ENCODE measurements at places on chromosomes 1 and 21.

GRCh38 chr1:232477728-232478127 is 152.2 kb downstream of the SIPA1L2 start:
- no peak for DNase-seq

- no peak for DNase-seq
These were observed 28.6 kb downstream of the UBIAD1 start for GRCh38 chr1:11301601-11302000.

- DNase-seq: no peak
These were observed 76.4 kb downstream of the CTH start for GRCh38 chr1:70487459-70487815.

GRCh38 chr1:206967096-206967849 is 3.0 kb downstream of the FCAMR start:
- no peak for DNase-seq

- DNase-seq: no peak
These were observed 164.6 kb downstream of the CYYR1 start for GRCh38 chr21:26408511-26408910.

GRCh38 chr1:230105754-230106625 is 39.0 kb downstream of the GALNT2 start:
- no peak for DNase-seq

DNA sequence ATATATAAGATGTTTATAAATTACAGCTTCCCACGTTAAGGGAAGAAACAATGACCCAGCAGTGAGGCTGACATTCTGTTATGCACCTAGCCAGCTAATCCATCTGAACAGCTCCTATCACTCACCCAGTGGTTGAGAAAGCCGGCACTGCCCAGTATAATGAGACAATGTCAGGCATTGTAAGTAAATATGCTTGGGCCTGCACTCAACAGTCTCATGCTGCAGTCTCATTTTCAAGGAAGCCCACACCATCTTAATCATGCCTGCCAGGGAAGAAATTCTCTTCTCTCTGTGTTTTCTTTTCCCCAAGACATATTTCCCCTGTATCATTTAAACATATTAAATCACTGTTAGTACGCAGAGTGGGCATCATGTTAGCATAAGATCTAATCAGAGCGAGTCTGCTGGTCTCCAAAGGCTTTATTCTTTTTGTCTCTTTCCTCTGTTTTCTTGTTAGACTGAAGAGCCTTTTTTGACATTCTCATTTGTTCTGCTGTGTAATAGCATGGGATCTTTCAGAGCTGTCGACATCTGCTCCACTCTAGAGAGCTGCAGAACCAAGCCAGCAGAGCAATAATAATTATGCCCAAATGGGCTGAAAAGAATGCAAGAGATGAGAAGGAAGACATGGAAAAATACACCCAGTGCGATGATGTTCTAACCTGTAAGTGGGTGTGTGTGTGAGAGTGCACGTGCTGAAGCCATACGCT is 67.6 kb upstream of the SLC22A15 start:
- no peak for DNase-seq

DNA sequence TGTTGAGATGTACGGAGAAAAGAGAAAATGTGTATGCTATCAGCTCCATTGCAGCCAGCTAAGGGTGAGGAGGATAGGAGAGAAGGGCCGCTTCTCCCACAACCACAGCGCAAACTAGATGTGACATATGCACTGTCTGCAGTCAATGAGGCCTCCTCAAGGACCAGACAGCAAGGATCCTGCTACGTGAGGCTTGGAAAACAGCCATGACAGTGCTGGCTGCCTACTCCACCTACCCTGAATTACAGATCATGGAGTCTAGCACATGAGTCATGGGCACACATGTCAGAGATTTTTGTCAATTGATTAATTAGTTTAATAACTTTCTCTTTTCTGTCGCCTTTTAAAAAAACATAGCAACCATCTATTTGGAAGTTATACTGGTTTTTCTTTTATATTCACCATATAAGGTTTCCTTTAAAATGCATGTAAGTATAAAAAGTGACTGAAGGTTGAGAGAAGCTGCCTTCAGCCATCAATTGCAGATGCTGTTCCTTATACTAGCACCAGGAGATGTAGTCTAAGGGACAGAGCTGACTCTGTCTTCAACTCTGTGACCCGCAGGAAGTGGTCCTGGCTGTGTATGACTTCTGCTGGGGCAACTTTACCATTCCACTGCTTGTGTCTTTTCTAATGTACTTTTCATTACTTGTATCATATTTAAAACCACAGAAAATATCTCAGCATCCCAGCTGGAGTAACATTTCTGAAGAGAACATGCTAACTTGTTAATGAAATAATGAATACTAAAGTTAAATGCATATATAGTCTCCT is 3.1 kb downstream of the VPS26C start:
- DNase-seq: no peak

DNA sequence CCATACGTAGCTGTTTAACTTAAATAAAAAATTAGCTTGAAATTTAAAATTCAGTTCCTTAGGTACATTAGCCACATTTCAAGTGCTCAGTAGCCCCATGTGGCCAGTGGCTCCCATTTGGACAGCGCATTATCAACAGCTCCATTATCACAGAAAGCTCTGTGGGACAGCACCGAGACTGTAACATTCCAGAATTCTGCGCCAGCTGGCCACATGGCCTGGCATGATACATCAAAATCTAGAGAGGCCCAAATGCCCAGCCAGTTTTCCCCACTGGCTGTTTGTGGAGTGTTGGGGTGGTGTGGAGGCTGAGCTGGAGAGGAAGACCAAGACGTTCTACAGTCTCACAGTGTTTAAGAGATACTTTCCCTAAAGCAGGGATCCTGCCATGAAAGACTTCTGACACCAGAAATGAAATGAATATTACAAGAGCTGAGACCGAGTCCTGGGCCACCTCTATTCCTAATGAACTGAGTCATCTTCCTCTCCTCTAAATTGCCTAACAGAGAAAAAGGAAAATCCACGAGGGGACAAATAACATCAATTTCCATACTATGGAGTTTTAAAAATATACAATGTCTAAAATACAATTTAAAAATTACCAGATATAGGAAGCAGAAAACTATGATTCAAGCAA is 27.3 kb upstream of the ACTA1 start:
- DNase-seq: no peak

DNA sequence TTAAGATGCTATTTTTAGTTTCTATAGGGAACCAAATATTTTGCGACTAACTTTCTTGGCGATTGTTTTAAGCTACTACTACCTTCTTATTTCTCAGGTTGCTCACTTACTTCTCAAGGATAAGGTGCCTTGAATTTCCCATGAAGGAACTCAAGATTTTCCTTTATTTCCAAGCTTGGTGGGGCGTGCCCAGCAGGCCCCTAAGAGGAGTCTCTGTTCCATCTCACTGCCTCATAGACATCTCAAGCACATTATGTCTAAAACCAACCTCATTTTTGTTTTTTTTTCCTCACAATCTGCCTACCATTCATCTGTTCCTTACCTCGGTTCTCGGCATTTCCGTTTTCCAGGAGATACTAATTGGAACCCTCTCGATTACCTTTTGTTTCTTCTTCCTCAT is 421.9 kb downstream of the DISC1 start:
- DNase-seq: no peak

DNA sequence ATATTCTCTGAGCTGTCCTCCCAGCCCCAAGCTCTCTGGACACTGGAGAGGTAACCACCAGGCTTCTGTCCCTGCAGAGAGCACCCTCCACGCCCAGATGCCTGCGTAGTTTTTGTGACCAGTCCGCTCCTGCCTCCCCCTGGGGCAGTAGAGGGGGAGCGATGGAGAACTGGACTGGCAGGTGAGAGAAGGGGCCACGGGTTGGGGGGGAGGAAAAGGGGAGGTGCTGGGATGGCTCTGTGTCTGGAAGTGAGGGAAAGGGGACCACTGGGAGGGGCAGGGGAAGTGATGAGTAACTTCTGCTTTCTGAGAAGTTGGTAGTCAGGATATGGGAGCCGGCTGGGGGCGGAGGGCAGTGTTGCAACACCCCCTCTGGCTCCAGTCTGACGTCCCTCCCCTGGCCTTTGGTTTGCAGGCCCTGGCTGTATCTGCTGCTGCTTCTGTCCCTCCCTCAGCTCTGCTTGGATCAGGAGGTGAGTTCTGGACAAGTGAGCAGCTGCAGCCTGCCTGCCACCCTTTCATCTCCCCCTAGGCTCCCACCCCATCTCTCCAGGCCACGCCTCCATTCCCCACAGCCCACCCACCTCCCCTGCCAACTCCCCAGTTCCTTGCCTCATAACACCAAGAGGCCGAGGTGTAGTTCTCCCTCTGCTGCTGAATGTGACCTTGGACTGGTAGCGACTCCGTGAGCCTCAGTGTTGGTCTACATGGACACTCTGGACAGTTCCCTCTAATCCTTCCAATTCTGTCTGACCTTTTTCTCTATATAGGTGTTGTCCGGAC is 3.1 kb downstream of the ADAMTSL4 start:
- no peak for DNase-seq

- DNase-seq: no peak
These were observed 30.7 kb upstream of the WASF2 start for GRCh38 chr1:27520651-27521050.

DNA sequence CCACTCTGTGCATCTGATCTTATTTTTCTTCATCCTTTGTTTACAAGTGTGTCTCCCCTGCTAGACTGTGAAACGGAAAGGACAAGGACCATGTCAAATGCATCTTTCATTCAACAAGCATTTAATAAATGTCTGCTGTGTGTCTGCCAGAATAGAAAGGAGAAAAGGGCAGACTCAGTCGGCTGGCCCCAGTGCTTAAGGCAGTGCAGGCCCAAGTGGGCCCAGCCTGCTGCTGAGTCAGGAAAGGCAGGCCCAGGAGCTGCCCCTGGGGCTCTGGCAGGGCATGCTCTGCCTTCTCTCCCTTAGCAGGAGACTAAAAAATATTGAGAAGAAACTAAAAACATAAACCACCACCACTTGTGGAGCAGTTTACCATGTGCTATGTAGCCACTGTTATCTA is 38.1 kb downstream of the PLEKHA6 start:
- no peak for DNase-seq

Data from NCI-H2081 treated with DMSO at 0.1 percent for 48 hours (cell line).